ENCODE measurements at places on chromosomes 16 and 17.

GRCh38 chr16:12499032-12499745 is 304.5 kb downstream of the CPPED1 start:
- no peak for DNase-seq

DNA sequence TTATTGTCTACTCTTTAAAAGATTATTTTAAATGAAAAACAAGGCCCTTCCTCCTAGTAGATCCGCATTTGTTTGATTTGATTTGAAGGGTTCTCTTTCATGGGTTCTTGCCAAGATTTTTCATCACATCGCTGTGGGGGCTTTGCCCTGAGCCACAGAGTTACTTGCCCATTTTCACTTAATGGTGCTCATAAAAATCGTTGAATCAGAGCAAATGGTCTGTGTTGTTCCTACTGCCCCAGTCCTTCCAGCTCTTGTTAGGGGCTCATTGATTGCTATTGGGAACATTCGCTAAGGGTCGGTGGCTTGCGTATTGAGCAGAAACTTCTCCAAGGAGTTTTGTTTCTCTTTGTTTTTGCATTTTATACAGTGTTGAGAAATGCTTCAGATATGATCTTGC is 1023.4 kb upstream of the CDH8 start:
- no peak for DNase-seq

DNA sequence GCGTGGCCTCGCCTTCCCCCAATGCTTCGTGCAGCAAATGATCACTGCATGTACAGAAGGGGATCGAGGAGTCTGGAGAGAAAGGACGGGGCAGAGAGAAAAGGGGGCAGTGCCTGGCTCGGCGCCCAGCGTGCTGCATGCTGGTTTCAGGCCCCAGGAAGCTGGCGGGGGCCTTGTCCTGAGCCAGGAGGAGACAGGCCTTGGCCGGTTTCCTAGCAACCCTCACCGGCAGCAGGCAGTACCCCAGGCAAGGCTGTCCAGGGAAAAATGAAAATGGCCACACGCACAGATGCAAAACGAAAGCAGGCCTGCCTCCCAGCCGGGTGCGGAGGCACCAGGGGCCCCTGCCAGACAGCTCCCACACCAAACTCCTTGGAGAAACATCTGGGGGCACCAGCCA is 126.3 kb downstream of the ZFHX3 start:
- no peak for DNase-seq

- DNase-seq = no peak
Observed at GRCh38 chr16:12391956-12392355, 411.7 kb downstream of the CPPED1 start.

DNA sequence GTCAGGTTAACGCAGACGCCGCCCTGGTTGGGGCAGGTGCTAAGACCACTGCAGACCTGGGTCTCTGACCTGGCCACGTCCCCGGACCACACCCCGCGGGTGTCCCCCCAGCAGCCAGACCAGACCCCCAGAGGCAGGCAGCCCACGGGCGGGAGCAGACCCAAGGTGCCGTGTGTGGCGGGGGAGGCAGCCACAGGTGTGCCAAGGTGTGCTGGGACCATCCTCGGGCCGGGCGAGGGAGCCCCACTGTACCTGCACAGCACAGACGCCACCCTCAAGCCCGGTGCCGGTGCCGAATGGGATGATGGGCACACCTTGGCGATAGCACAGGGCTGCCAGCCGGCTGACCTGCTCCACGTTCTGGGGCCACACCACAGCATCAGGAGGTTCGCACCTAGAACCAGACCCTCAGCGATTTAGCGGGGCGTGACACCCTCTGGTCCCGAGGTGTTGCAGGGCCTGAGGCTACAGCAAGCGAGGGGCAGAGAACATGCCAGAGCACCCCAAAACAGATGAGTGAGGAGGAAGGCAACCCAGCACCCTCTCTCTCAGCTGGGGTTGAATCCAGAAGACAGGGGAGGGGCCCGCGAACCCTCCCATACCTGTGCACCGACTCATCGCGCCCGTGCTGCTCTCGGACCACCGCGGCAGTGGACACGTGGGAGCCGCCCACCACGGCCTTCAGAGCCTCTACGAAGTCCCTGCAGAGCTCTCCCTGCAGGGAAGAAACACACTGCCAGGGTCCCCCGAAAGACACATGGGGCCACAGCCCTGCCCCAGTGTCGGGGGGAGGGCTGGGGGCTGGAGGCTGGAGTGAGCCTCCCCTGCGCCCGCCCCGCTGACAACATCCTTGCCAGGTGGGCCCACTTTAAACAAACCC is 1.4 kb downstream of the LDHD start:
- DNase-seq = no peak

GRCh38 chr16:87492291-87492630 is 563 bp downstream of the ZCCHC14 start:
- DNase-seq = no peak

GRCh38 chr17:1315409-1315808 is 35.9 kb downstream of the TRARG1 start:
- no peak for DNase-seq

DNA sequence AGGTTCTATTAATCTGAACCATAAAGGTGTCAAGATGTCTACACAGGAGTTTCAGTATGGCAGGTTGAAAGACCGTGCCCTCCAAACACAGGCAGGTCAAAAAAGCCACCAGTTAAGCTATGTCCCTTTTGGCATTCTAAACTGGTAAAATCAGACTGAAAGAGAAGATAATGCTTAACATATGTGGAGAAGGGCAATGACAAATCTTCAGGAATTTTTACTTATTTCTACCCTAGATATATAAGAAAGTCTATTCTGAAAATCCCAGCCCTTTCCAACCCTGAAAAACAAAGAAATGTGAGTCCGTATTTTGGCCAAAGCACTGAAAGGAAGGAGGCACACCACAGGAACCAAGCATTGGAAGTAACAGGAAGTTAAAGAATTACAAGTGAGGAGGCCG is 16.5 kb downstream of the AP1G1 start:
- DNase-seq = no peak

GRCh38 chr16:83542491-83542890 is 265.3 kb upstream of the HSBP1 start:
- no peak for DNase-seq

DNA sequence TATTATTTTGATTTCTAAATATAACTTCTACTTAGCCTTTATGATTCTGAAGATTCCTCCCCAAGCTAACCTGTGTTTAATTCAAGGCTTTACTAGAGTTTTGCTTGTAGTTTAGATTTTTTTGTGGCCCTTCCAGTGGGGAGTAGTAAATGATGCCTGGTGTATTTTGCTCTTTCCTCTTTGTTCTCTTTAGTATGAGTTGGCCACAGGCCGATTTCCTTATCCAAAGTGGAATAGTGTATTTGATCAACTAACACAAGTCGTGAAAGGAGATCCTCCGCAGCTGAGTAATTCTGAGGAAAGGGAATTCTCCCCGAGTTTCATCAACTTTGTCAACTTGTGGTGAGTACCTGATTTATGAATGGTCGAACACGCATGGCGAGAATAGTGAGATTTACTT is 108.3 kb downstream of the MAP2K4 start:
- no peak for DNase-seq

DNA sequence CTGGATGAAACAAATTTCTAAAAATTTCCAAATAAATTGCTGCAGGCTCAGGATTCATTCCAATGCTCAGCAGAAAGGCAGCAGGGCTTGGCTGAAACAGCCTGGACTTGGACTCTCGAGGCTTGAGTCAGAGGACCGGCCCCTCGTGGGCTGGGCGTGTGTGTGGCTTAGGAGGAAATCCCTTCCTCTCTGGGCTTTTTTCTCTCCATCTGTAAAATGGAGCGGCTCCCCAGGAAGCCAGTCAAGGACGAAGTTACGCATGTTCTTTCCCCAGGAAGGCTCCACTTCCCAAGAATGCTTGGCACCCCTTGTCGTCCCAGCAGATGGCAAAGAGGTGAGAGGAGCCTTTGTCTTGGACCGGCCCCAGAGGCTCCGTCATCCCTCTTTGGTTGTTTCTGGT is 13.5 kb downstream of the SLC46A1 start:
- no peak for DNase-seq

GRCh38 chr16:4200000-4200780 is 41.7 kb downstream of the SRL start:
- no peak for DNase-seq

- DNase-seq = peak; percentile 13
Observed at GRCh38 chr17:28547623-28548416, 4.6 kb downstream of the UNC119 start.

- DNase-seq = no peak
Observed at GRCh38 chr16:81277541-81278080, 37.2 kb upstream of the GAN start.

Data from activated naive CD8-positive, alpha-beta T cell treated with anti-CD3 and anti-CD28 coated beads, Interleukin-2, amount 50 U/mL, for 16 hours (primary cell).